ENCODE measurements at places on chromosomes 2 and 18.

GRCh38 chr18:40186677-40187076 is 1768.4 kb upstream of the PIK3C3 start:
- DNase-seq: no peak
- no peaks in the 10 kb centered on the region for H3K36me3 ChIP-seq

GRCh38 chr2:32863803-32864202 is 83.0 kb upstream of the LTBP1 start:
- peaks cover 10% of the 10 kb centered on the region for H3K27me3 ChIP-seq
- peaks cover 10% of the 10 kb centered on the region for H3K4me1 ChIP-seq
- H3K36me3 ChIP-seq: no peaks in the 10 kb centered on the region
- DNase-seq: no peak

DNA sequence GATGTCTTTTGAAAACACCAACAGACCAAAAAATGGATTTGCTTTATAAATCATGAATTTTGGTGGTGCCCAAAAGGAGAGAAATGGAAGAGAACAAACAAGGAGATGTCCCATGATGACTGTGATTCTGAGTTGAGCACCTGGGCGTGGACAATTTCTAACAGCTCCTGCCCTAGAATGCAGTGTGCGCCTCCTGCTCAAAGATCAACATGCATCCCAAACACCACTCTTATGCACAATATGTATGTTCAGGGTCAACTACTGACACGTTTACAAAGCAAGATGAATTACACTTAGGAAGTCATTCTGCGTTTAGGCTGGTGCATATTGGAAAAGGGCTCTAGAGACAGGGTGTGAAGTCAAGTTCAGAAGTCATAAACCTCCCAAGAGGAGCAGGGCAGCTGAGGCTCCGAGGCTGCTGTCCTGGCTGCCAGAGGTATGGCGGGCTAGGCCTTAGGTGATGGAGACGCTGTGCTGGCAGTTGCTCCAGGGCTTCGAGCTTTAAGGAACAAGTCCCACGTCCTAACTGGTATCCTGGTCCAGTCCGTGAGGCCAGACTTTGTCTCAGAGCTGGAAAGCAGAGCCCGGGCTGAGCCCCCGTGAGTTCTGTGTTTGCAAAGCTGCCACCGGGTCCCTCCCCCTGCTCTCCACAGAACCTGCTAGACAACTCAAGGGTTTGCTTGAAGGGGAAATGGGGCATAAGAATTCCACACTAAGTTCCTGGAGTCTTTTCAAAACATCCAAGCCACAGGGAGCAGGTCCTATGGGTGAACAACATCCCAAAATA is 74.0 kb downstream of the ZNF516 start:
- DNase-seq: no peak
- no peaks in the 10 kb centered on the region for H3K36me3 ChIP-seq
- H3K4me3 ChIP-seq: no peak overlapping the region
- peaks cover 17% of the 10 kb centered on the region for H3K27me3 ChIP-seq

GRCh38 chr2:97760480-97761049 is 47.2 kb downstream of the ZAP70 start:
- DNase-seq: no peak
- peaks cover 16% of the 10 kb centered on the region for H3K4me1 ChIP-seq
- H3K27me3 ChIP-seq: no peaks in the 10 kb centered on the region
- peak overlapping the region; percentile 72 for H3K4me3 ChIP-seq
- peak overlapping the region; percentile 86 for H3K27ac ChIP-seq

GRCh38 chr2:113861740-113862139 is 28.1 kb upstream of the ACTR3 start:
- H3K27me3 ChIP-seq: peaks cover 7% of the 10 kb centered on the region
- DNase-seq: no peak
- H3K4me3 ChIP-seq: no peak overlapping the region
- peaks cover 4% of the 10 kb centered on the region for H3K36me3 ChIP-seq
- H3K4me1 ChIP-seq: no peaks in the 10 kb centered on the region

- no peaks in the 10 kb centered on the region for H3K27me3 ChIP-seq
- H3K4me3 ChIP-seq: no peak overlapping the region
- peaks cover 73% of the 10 kb centered on the region for H3K36me3 ChIP-seq
These were observed 11.2 kb downstream of the ZNF142 start for GRCh38 chr2:218648088-218648786.

- peaks cover 2% of the 10 kb centered on the region for H3K36me3 ChIP-seq
- no peak overlapping the region for H3K4me3 ChIP-seq
- no peaks in the 10 kb centered on the region for H3K4me1 ChIP-seq
- H3K27ac ChIP-seq: no peak overlapping the region
- H3K27me3 ChIP-seq: peaks cover 12% of the 10 kb centered on the region
These were observed 167.3 kb upstream of the SRD5A2 start for GRCh38 chr2:31748041-31748440.

DNA sequence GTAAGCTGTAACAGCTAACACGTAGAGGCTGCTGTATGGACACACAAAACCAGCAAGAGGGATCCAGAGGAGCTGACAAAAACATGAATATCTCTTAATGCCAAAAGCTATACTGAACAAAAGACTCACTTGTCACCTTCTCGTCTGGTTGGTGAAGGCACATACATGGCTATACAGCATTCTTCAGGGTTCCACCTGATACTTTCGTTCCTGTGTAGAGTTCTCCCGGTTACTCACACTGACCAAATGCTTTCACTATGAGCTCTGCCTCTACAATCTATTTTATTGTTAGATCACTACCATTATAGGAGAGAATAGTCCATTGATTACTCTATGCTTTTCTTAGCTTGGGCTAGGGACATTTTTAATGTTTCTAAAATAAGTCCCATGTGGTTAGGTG is 193.1 kb downstream of the HNMT start:
- DNase-seq: no peak
- no peaks in the 10 kb centered on the region for H3K27me3 ChIP-seq
- H3K36me3 ChIP-seq: no peaks in the 10 kb centered on the region
- H3K4me3 ChIP-seq: no peak overlapping the region

DNA sequence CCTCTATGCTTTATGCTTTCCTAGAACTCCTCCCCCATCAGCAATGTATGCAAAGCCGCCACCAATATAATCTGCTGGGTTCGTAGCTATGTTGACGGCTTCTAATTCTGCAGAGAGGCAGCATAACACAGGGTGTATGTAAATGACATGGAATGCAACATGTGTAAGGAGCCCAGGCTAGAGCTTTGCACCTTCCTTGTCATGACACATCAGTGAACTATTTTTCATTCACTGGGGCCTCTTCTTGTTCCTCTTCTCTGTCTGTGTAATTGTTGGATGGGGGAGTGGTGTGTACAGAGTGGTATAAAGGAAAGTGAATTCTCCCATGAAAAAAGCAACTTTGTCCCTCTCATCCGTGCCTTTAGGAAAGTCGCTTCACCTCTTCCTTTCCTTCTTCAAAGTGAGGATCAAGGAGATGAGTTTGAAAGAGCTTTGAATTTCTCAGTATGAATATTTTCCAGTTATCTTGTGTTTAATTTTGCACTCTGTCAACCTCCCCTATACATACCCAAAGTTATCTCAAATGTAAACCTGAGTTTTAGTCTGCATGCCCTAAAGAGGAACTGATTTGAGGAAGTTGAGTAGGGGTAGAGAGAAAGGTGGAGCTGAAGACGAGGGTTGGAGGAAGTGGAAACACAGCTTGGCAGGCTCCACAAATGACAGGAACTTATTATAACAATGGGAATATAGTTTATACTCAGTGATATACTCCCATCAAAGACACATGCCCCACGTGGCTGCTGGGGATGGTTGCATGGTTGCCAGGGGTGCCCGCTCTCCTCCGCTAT is 74.9 kb upstream of the ARL4C start:
- H3K4me3 ChIP-seq: no peak overlapping the region
- H3K27me3 ChIP-seq: peaks cover 71% of the 10 kb centered on the region
- H3K27ac ChIP-seq: no peak overlapping the region
- H3K36me3 ChIP-seq: no peaks in the 10 kb centered on the region
- no peaks in the 10 kb centered on the region for H3K4me1 ChIP-seq

GRCh38 chr2:10128420-10128819 is 5.9 kb downstream of the RRM2 start:
- peaks cover 6% of the 10 kb centered on the region for H3K27me3 ChIP-seq
- peak overlapping the region; percentile 67 for H3K27ac ChIP-seq
- H3K4me1 ChIP-seq: peaks cover 12% of the 10 kb centered on the region
- H3K4me3 ChIP-seq: no peak overlapping the region
- DNase-seq: no peak

DNA sequence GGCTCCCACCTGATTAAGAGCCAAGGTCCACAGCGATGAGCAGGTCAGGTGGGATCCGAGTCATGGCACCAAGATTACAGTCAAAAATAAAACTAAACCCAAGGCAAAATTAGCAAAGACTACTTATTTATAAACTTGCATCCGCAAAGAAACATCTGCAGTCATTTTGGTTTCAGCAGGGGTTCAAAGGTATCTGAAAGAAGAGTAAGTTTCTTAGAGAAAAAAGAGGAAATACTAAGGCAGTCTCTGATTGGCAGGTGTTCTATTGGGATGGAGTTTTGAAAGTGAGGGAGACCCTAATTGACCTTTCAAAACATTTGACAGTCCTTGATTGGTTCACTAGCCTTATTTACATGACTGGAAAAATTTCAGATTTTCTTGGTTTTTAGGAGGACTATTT is 11.0 kb upstream of the PLB1 start:
- H3K27ac ChIP-seq: no peak overlapping the region
- no peaks in the 10 kb centered on the region for H3K36me3 ChIP-seq
- no peaks in the 10 kb centered on the region for H3K27me3 ChIP-seq

DNA sequence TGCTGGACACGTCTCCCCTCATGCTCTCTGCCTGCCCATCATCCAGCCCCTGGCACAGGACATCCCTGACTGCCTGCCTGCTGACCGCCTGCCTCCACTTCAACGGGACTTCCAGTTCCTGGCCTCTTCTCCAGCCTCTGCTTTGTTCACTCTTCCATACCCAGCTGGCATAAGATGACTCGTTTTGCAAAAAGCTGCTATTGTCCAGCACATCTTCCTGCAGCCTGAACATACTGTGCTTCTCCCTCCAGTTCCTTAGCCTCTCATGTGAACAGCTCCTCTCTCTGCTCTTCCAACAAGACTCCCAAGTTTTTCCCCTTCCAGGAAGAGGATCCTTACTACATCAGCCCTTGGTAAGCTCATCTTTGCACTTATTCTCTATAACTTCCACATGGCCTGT is 62.4 kb upstream of the SKOR2 start:
- H3K36me3 ChIP-seq: no peaks in the 10 kb centered on the region
- H3K27ac ChIP-seq: no peak overlapping the region
- no peak overlapping the region for H3K4me3 ChIP-seq
- H3K4me1 ChIP-seq: no peaks in the 10 kb centered on the region
